ENCODE measurements at places on chromosomes 1 and 21.

DNA sequence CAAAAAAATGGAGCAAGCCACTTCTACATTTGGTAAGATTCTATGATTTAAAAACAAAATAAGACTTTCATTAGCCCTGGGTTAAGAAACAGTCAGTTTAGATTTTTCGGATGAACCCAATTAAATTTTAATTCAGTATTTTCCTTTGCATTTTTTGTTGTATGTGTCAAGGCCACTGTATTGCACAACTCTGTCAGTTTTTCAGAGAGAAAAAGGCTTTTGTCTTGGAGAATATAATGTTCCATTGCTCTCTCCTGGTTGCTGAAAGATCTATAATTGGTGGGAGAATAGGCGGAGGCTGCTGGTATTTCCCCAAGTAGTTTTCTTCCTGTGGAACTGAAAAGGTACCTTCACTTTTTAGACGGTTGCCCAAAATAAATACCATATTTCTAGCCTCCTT is 84.6 kb downstream of the NEGR1 start:
- DNase-seq, result no peak

DNA sequence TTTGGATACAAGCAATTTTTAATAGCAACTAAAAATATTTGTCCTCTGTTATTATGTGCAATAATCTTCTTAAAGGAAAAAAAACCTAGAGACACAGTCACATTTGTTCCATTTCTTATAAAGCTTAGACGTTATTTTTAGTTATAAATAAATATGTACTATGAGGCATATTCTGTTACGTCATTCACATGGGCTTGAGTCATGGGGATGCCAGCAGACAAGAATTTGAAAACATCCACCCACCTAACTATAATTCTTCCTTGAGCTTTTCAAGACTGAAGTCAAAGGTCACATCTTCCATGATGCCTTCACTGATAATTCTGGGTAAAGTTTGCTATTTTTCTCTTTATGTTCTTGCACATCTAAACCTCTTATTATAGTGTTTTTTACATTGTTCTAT is 268.8 kb downstream of the KCTD3 start:
- DNase-seq, result no peak

GRCh38 chr1:116853680-116854402 is 55.9 kb upstream of the PTGFRN start:
- no peak for DNase-seq

DNA sequence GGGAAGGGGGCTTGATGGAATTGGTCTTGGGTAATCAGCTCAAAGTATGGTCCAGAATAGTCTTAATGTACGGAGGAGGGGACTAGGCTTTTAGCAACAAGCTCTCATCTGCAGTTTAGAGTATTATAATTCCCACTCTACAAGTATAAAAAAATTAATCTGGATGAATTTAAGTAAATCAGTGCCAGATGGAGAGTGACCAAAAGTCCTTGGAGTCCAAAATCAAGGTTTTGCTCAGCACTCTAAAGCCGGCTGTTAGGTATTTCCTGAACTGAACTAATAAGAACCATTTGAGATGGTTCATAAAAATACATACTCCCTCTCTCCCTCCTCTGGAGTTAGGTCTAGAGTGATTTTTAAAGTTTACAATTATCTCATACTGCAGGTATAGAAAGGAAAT is 23.7 kb downstream of the GLUL start:
- DNase-seq, result no peak

GRCh38 chr1:103576065-103576464 is 4.7 kb downstream of the AMY2B start:
- no peak for DNase-seq

GRCh38 chr1:47692196-47692595 is 254.4 kb downstream of the FOXD2 start:
- DNase-seq, result no peak

GRCh38 chr1:233700338-233700737 is 86.4 kb downstream of the KCNK1 start:
- DNase-seq, result no peak

- DNase-seq, result no peak
These were observed 356.5 kb downstream of the GPATCH2 start for GRCh38 chr1:217274416-217274815.

DNA sequence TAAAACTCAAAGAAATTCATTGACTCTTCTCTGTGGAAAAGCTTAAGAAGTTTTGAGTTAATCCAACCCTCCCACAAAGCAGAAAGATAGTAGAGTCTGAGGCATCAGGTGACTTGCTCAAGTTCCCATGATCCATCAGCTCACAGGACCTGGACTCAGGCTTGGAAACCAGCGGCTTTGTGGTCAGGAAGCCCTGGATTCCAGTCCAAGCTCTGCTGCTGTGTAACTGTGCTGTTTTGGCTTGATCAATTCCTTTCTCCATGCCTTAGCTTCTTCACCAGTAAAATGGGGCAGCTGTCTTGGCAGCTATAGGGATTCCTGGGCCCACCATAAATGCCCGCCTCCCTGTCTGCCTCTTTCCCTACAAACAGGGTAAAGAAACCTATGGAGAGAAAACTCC is 180.2 kb downstream of the HIVEP3 start:
- no peak for DNase-seq

DNA sequence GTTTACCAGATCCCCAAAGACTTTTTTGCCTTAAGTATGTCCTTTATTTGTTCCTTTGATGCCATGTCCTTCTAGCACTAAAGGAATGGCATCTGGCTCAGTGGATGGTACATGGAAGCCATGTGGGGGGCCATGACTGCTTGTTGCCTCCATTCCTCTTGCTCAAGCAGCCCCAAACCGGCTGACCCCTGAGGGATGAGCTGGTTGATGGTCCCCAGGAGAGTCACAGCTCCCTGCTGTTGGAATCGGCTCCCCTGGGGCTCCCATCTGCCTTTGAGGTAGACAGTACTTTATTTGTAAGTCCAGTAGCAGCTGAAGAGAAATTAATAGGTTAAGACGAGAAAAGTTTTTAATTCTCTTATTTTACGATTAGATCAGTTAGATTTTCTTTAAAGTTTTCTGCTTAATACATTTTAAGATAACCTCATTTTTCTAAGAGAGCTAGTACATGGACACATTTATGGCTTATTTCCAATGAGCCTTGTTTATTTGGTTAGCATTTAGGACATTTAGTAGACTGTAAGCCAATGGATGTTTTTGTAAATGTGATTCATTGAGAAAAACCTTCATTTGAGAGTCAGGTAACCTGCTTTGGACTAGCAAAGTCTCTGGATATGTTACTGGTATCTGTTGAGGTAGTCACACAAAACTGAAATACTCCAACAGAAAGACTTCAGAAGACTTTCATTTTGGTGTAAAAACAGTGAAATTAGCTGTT is 88.2 kb downstream of the CAMTA1 start:
- no peak for DNase-seq

DNA sequence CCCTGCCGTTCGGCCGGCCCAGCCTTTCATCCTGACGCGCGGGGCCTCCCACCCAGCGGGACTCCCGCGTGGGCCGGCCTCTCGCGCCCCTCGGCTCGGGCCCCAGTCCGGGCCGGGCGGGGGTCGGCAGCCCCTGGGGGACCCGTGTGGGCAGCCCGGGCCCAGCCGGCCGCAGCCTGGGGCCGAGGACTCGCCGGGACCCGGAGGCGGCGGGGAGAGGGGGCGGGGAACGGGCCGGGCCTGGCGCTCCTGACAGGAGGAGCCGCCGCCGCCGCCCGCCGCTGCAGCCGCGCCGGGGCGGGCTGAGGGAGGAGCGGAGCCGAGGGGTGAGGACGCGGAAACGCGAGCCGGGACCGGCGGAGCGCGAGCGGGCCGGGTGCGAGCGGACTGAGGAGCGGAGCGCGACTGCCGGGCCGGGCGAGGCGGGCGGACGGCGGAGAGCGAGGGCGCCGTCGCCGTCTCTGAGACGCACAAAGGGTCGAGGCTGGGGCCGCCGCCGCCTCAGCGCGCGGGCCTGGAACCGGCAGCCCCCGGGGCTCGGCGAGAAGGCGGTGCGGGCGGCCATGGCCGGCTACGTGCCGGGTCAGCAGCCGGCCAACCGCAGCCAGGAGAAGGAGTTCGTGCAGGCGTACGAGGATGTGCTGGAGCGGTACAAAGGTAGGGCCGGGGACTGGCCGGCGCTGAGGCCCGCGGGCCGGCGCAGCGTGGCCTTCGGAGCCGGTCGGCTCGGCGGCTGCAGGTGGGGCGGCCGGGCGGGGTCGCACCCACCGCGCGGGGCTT is 79.1 kb downstream of the NDUFS5 start:
- DNase-seq, result no peak

DNA sequence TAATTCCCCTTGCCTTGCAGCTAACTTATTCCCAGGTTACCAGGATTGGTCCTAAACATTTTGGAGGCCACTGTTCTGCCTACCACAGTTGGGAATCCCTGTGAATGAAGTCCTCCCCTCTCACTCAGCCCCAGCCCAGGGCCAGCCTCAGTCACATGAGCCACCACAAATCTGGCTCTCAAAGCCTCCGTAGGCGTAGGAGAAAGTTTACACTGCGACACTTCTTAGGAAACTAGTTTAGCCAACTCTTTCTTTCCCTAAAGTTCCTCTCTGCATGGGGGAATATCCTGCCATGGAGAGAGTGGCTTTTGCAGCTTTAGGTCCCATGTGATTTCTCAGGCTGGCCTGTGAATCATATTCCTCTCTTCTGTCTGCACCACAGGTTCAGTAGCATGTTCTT is 45.7 kb upstream of the ETV3 start:
- DNase-seq, result no peak

DNA sequence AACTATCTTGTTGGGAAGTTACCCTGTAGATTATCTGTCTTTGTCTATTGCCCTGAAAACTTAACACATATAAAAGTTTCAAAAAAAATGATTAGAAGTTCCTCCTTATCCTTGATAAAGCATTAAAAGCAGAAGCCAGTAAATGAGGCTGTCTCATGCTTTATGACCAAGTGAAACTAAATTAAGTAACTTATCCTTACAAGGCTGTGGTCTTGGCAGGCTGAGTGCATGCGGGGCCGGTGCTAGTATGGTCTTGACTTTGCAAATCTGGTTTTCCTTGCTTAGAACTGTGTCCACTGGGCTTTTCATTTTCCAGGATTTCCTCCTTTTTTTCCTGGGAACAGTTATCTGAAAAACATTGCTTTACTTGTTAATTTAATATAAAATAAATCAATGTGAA is 43.1 kb downstream of the PCNX2 start:
- DNase-seq, result no peak

GRCh38 chr1:197393772-197394171 is 125.7 kb downstream of the CRB1 start:
- DNase-seq, result no peak

GRCh38 chr1:209202830-209203532 is 380.5 kb upstream of the CAMK1G start:
- no peak for DNase-seq

- no peak for DNase-seq
These were observed 68.8 kb upstream of the RGS1 start for GRCh38 chr1:192506741-192507155.

DNA sequence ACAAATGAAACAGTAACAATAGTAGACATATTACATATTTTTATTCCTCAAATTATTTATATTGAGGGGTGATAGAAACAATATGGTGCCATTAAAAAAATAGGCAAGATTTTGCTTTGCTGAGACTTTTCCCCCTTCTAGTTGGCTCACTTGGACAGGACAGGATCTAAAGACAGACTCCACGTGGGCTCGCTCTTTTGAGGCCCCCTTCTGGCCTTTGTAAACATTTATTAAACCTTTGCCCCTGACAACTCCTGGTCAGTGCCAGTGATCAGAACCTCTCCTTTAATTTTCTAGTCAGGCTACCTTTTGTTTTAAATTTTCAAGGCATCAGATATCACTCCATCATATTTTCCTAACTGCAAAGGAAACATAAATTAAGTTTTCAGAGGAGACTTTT is 49.7 kb upstream of the IFI44L start:
- DNase-seq, result no peak

DNA sequence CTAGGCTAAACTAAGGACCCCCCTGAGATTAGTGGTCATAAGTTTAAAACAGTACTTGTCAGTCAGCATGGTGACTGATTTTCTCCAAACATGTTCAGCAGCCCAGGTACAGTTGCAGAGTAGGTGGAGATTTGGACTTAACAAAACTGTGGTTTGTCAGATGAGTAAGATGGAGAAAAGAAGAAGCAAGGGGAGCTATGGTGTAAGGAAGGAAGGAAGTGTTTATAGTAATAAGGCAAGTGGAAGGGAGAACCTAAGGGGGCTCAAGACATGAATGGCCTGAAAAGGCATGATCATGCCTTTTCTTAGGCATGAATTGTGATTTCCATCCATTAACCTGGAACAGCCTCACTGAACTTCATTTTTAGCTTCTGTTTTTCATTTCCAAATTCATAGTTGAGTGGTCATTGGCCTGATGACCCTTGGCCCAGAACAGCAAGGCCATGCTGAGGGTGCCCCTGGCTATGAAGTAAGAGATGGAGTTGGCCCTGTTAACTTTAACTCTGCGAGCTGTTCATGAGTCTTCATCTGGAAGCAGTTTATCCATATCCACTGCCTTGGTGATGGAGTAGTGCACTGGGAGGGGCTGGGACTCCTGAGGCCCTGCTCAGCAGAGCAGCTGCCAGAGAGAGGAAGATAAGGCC is 60.7 kb downstream of the LRRC8D start:
- no peak for DNase-seq

DNA sequence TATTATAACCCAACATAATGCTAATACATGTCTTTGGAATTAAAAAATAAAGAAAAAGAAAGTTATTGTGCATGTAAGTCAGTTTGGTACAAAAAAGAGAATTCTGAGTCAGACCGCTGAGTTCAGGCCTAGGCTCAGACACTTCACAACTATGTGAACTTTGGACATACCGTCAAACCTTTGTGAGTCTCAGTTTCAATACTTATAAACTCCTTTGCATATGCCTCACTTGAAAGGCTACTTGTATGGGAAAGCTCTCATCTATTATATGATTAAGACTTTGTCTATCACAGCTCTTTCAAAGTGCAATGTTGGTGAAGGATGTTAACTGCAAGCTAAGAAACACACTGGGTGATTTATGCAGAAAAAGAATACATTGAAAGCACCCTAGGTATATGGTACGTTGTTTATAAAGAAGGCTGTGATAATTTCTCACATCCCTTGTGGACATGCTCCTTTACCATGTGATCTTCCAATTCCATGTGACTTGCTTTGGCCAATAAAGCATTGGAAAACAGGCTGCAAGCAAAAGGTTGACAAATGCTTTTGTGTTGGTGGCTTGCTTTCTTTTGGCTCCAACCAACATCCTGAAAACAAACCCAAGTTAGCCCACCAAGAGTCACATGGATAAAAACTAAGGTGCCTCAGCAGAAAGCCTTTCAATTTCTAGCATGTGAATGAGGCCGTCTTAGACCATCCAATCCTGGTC is 49.6 kb downstream of the INTS7 start:
- no peak for DNase-seq

DNA sequence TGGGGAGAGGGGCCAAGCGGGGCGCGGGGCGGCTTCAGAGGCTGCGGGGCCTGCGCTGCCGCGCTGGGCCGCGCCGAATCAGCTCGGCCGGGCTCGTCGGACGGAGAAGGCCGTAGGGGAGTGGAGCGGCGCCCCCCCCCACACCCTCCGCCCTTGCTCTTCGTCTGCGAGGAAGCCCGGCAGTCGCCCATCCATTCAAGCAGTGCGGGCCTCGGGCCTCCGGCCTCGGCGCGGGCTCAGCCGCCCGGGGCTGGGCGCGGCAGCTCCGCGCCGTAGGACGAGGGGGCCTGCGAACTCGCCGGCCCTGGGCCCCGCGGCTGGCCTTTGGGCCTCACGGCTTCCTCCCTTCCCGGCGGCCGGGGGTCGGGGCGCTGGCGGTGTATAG is 564 bp downstream of the CTPS1 start:
- DNase-seq, result no peak

Data from stimulated activated CD4-positive, alpha-beta T cell treated with anti-CD3 and anti-CD28 coated beads, Interleukin-12 subunit alpha, Interleukin-12 subunit beta, amount 100 ng/mL, for 24 hours (primary cell).